ENCODE measurements at places on chromosomes 11 and 22.

DNA sequence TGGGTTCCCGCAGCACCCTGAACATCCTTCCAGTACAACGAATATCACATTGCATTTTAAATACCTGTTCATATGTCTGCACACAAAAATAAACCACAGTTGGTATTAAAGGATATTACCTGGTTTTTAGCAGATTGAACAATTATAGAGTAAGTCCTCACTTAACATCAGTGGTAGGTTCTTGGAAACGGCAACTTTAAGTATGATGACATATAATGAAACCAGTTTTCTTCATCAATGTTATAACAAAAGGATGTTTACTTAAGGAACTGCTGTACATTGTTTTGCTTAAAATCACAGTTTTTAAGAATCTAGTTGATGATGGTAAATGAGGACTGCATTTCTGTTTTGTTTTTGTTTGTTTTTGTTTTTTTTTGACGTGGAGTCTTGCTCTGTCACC lies 28.0 kb downstream of the TRIM66 start:
- DNase-seq, result no peak

DNA sequence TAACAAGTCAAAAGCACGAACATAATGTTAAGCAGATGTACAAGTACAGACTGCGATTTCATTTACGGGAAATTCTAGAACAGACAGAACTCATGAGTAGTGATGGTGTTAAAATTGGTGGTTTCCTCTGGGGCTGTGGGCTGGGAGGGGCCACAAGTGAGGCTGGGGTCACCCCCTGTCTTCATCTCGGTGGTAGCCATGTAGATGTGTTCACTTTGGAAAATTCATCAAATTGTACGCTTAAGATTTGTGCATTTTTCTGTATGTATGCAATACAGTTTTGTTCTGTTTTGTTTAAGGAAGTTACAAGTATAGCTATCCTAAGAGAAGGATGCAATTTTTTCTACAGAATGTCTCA lies 504 bp upstream of the ASCC2 start:
- DNase-seq, result no peak

- no peak for DNase-seq
Measured at GRCh38 chr11:38598418-38598817, 2000.4 kb upstream of the RAG2 start.

- DNase-seq, result no peak
Measured at GRCh38 chr11:101369835-101370234, 214.0 kb downstream of the TRPC6 start.

DNA sequence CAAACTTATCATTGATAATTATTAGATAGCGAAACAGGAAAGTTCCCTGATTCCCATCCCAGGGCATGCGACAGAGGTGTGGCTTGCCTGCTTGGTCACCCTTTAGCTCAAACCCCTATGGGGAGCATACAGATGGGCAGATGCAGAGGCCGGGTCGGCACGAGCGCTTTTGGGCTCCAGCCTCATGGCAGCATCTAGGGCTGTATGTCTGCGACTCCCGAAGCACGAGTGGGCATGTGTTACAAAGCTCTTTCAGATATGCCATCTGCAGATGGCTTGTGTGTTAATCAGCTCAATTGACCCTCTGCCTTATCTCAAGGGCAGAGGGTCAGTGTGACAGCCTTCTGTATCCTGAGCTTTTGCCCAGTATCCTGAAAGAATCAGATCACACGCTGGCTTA lies 2069.3 kb upstream of the RAG2 start:
- no peak for DNase-seq

GRCh38 chr11:66050581-66051231 lies 1.5 kb upstream of the SF3B2 start:
- DNase-seq, result no peak

DNA sequence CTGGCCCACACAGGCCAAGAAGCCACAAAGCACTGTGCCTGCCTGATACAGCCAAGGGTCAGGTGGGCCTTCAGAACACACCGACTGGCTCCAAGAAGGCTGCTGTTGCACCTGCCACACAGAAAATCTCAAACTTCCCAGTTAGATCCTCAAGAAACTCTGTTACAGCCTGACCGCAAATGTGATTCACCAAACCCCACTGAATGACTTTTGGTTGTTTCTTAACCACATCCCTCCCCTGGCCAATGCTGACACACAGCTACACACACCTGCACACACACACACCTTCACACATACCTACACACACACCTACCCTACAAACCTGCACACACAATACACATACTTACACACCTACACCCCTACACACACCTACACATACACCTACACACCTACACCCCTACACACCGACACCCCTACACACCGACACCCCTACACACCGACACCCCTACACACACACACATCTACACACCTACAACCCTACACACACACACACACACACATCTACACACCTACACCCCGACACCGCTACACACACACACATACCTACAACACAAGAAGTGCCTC lies 31.5 kb downstream of the CDKN1C start:
- no peak for DNase-seq

- peak; percentile 36 for DNase-seq
Measured at GRCh38 chr11:64331569-64332371, 8.2 kb upstream of the CCDC88B start.

DNA sequence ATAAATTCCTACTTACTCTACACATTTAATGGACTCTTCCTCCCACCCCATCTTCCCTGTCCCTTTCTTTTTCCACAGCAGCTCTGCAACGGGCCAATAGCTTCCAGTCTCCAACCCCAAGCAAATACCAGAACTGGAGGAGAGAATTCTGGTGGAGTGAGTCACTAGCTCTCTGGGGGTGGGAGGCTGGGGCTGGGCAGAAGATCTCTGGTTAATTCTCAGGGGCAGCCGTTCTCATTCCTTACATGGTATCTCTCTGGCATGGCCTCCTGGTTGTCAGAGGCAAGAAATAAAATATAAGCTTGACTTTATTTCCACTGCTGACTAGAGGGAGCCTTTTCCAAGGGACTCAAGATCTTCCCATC lies 90.4 kb upstream of the PARVA start:
- no peak for DNase-seq

DNA sequence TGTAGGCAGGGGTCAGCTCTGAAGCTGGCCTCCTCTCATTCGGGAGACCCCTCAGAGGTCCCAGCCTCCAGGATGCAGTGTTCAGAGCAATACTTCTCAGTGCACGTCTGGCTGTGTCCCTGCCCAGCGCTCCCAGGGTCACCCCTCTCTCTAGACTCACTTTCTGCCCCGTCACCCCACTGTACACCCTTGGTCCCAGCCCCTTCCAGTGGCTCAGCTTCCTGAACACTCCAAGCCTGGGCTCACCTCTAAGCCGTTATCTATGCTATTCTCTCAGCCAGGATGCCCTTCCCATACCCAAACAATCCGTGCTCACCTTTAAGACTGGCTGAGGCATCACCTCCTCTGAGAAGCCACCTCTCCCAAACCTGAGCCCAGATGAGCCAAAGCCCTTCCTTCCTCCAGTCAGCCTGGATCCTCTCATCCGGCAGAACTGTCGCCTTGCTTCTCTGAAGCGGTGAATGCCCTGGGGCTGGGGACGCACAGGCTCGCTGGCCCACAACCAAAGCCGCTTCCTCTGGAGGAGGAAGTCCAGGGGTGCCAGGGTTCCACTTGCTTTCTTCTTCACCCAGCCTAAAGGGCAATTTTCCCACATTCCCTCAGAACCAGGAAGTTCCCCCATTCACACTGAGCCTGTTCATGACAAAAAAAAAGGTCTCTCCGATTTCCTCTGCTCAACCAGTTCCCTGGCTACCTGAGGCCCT lies 13.7 kb upstream of the CDKN1C start:
- DNase-seq, result no peak

DNA sequence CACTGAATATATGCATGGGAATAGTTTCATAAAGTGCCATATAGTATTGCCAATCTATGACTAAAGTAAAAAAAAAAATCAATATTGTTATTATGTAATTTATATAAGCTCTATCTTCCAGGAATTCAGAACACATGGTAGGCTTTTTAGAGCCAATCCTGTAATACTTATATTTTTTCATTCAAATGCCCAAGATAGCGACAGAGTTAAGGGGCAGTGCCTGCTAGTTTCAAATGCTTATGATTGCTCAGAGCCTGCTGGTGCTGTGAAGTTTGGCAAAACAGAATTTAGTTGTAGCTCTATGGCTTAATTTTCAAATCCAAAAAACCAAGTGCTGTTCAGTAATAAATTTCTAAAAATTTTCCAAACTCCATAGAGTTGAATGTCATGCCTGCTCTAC lies 39.0 kb upstream of the BLID start:
- no peak for DNase-seq

GRCh38 chr11:132361011-132361550 lies 990.7 kb downstream of the NTM start:
- DNase-seq, result no peak

GRCh38 chr11:95816037-95816436 lies 25.7 kb downstream of the CEP57 start:
- no peak for DNase-seq

- DNase-seq, result no peak
Measured at GRCh38 chr11:72924568-72925190, 110.5 kb downstream of the ATG16L2 start.

- no peak for DNase-seq
Measured at GRCh38 chr11:23765682-23766252, 731.1 kb upstream of the LUZP2 start.

DNA sequence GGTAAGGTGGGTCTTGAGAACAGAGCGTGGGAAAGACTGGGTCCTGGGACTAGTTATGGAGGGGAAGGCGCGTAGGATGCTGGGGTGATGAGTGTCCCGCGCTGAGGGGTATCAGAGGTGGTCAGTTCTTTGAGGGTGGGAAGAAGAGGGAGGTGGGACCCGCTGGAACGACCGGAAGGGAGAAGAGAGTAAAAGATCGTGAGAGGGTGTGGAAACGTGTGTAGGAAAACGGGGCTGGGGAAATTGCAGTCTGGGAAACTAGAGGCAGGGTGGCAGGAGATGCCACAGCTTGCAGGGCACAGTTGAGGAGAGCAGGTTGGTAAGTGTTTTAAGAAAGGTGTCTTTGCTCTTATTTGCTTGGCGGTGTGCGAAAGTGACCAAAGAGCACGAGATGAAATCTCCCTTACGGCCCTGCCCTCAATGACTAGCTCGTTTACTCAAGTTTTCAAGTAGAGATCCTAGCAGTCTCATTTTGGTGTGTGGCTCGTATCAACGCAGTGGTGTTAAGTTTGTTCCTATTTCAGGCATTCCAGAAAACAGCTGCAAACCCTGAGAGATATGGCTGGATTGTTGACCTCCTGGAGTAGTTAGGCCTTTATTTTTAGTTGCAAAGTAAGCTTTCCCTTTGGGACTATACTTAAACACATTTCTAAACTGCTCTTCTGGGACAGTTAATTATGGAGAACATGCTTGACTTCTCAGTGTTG lies 615 bp downstream of the STT3A start:
- no peak for DNase-seq

DNA sequence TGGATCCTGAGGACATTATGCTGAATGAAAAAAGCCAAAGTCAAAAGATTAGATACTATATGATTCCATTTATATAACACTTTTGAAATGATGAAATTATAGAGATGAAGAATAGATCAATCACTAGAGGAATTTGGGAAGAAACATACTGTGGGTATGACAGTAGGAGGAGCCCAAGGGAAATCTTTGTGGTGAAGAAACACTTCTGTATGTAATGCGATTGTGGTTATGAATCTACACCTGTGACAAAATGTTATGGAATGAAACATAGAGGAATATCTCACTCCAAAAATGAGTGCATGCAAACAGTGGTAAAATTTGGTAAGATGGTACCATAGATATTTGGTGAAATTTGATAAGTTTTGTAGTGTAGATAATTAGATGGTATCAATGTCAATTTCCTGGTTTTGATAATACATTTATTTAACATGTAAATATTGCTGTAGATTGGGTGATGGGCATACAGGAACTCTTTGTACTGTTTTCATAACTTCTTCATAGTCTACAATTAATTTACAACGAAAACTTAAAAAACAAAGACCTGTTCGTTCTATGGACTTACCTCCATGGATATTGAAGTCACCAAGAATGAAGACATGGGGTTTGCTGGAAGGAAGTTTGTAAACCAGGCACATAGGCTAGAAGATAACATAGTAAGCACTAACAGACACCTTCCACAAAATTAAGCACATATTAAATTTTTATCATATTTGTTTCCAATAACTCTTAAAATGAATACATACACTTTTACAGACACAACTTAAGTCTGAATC lies 11.5 kb downstream of the MRGPRX1 start:
- DNase-seq, result no peak

DNA sequence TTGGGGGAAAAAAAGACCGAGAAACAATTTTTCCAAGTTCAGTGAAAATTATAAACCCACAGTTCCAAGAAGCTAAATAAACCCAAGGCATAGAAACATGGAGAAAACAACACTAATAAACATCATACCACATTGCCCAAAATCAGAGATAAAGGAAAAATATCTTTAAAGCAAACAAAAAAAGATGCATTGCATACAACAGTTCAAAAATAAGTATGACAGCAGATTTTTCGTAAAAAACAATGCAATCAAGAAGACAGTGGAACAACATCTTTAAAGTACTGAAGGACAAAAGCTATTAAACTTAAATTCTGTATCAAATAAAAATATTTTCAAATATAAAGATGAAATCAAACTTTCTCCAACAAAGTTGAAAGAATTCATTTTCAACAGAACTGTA lies 921.3 kb downstream of the METTL15 start:
- DNase-seq, result no peak

GRCh38 chr11:122656073-122656630 lies 630 bp downstream of the UBASH3B start:
- no peak for DNase-seq

- DNase-seq, result no peak
Measured at GRCh38 chr11:99352642-99353041, 331.9 kb downstream of the CNTN5 start.

DNA sequence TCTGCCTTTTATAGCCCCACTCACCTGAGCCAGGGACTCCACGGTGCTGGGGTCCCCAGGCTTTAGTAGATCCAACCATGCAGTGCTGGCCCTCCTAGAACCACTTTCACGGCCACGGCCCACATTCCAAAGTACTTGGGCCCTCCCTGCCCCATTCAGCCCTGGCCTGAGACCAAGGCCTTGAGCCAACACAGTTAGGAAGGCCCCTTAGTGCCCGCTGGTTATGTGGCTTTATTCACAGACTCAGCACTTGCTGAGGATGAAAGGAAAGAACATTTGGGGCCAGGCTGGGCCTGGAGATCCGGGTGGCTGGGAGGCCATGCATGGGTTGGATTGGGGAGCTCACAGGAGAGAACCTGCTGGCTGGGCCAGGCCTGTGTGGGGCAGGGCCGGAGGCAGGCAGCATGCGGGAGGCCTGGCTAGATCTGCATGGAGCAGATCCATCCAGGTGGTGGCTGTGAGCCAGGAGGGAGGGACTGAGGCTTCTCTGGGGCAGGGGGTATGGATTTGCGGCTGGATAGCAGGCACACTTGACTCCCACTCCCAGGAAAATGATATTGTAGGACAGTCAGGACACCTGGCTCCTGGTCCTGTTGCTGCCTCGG lies 12.6 kb downstream of the CHRM1 start:
- DNase-seq, result no peak

Measured in activated CD4-positive, CD25-positive, alpha-beta regulatory T cell treated with anti-CD3 and anti-CD28 coated beads, Interleukin-2, amount 50 U/mL, for 16 hours (primary cell).